Prostate gland (tissue), 2 donors: ENCODE measurements at places on chromosomes 12 and 14. TPM values are rescaled to one million over a fixed set of nuclear protein-coding genes. Genes with fewer than 3 reads are reported as not detected.

RNASE7 gene
- total RNA-seq: 0.74 TPM

DNA sequence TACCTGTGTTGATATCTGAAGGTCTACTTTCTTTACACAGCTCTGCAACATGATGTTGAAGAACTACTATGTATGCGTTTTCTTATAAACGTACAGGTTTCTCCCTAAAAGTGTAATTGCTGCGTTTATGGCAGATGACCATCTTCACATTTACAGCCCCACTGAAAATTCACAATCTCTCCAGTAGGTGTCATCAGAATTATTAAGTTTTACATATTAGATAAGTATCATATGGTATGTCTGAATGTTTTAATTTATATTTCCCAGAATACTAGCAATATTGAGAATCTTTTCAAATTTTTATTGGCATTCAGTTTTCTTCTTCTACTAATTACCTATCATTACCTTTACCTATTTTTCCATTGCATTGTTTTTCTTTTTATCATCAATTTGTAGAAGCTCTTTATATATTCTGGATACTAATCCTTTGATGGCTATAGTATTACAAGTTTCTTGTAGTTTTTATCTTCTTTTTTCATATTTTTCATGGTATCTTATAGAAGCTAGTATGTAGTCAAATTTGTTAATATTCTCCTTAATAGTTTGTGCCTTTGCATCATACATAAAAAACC, 123.5 kb downstream of the CAPZA3 start:
- DNase-seq: no peak

DNA sequence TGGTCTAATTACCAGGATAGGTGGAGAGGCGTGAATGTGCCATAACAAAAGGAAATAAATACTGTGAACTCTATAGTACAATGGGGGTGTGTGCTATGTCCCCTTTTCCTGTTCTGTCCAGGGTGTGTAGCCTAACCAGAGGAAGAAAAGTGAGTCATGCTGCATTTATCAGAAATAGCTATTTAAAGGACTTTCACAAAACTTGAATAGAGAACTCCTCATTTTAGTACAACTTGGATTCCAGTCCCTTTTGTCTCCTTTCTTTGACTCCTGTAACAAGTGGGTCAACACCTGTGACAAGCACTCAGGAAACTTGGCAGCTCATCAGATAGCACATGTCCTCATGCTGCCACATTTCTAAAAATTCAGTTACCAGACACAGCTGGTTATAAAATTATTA, 123.4 kb downstream of the CCDC91 start:
- DNase-seq: no peak

DNA sequence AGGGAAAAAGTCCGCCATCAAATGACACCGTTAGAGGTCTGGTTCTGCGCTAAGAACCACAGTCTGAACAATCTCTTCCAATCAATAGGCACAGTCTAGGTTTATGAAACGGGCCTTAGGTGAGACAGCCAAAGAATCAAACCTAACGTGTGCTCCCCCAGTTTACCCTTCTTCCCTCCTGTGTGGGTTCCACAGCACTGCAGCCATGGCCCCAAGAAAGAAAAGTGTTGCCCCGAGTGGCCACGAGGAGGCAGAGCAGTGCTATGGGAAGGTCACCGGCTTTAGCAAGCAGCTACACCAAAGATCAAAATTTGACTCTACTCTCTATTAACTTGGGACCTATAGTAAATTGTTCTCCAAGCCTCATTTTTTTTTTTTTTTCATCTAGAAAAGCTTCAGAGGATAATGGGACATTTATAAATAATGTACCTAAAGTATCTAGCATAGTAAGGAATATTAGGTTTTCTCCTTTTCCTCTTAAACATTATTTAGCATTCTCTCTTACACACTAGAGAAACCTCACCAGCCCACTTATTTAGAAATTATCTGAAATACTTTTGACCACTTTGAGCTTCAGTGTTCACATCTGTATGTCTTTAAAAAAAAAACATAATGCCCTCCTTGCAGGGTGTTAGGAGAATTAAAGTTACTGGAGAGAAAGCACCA, 70.2 kb upstream of the GPHB5 start:
- peak; percentile 30 for DNase-seq

- no peak for DNase-seq
These were observed 99.5 kb downstream of the ERGIC2 start for GRCh38 chr12:29281371-29282005.

- DNase-seq: peak; percentile 7
These were observed 107.0 kb downstream of the PTCSC3 start for GRCh38 chr14:36069535-36069900.

- DNase-seq: no peak
These were observed 99.1 kb upstream of the FOXN3 start for GRCh38 chr14:89516173-89516572.

DNA sequence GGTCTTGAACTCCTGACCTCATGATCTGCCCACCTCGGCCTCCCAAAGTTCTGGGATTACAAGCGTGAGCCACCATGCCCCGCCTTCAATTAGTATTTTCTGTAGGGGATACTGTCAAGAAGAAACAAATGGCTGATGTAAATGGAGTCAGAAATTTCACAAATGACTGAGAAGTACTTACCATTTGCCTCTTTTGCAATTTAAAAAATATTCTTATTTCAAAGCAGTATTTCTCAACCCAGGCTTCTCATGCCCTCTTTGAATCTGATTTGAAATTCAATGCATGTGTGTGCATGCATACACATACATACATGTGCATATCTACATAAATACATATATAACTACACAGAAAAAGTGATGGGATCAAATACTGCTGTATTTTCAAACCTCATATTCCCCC, 4.4 kb downstream of the PSMA6 start:
- no peak for DNase-seq

DNA sequence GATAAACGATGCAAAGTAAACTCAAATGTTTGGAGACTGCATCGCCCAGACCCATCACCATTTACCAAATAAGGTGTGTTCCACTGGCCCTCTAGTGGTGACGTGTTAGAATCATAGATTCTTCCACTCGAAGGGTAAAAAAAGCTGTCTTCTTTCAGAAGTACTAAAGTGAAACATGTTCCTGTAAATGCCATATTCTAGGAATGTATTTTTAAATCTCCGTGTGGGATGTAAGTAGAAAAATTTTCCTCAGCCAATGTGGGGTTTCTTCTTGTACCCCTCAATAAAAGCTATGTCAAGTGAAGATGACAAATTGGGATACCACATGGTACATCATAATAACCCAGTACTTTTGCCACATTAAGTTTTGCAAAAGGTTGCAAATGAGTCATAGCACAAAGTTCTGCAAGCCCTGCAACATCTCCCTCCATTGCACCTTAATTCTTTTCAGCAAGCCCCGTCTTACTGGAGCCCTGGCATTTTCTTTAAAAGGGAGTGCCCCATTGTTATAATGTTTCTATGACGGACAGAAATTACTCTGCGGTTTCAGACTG, 100.8 kb downstream of the CCER1 start:
- peak; percentile 19 for DNase-seq

DNA sequence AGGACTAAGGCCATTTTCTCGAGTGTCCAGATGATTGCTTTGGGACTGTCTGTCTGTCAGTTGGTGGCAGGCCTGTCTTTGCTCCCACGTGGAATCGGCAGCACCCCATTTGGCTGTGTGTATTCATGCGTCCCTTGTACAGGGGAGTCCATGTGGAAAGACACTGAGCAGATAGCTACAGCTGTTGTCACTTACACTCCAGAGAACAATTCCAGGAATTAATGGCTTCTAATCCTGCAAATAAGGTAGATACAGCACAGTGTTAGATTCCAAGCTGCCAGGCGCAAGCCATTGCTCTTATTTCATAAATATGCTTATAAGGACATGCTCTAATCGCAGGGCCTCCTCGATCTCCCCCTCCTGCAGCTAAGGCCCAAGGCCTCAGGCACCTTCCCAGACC, 208.8 kb downstream of the VRK1 start:
- no peak for DNase-seq

DNA sequence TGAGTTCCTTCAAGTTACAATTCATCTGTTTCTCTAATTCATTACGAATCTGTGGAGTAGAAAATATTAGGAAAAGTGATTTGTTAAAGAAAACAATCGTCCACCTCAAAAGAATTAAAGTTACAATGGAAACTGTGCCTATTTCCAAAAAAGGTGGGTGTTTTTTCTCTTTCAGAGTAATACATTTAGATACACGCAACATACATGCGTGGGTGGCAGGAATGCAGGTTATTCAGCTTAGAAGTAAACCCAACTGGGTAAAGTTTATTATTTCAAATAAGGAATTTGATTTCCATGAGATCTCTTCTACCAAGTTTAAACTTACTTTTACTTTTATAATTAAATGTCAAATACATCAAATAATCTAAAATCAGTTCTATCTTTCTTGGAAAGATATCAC, 52.2 kb downstream of the SSH1 start:
- DNase-seq: no peak

- DNase-seq: no peak
These were observed 82.1 kb downstream of the TRAFD1 start for GRCh38 chr12:112207397-112207924.

DNA sequence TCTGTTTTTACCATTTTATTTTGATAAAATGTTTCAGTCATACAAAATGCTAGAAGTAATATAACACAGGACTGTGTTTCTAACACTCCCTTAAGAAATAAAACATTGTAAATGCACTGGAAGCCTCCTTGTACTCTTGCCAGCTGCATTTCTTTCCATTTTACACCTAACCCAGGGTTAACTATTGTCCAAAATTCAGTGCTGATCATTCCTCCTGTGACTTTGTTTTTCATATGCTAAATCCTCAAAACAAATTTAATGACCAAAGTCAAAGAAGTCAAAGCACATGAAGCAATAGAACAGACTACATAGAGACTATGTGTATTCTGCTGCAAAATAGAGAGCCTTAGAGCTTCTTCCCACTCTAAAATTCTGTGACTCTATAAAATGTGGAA, 420.3 kb upstream of the PRICKLE1 start:
- DNase-seq: no peak
